H9 (cell line): ENCODE measurements at places on chromosomes 11 and 22. TPM values are rescaled to one million over a fixed set of nuclear protein-coding genes. Genes with fewer than 3 reads are reported as not detected.

- peaks cover 11% of the 10 kb centered on the region; the same call in 1 of the 2 replicates for H3K4me1 ChIP-seq
- H3K27ac ChIP-seq, result no peak overlapping the region
- H3K27me3 ChIP-seq, result no peaks in the 10 kb centered on the region
- no peak overlapping the region for H3K4me3 ChIP-seq
Observed at GRCh38 chr11:12860827-12861226, 148.3 kb upstream of the RASSF10 start.

DNA sequence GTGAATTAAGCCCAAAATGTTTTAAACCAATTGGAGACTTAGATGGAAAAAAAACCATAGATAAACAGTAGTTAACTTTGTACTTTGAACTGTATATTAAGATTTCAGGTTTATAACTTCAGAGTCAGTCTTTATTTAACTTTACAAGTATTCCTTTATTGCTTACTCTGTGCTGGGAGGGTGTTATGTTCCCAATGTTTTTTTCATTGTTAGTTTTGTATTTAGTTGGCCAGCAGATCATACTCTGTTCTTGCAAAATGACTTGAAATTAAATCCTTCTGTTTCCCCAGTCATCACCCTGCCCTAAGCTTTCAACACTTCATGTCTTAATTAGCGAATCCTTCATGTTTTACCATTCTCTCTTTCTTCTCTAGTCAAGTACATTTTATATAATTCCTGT, 25.3 kb downstream of the SIK2 start:
- no peak overlapping the region for H3K27ac ChIP-seq
- no peak overlapping the region for H3K4me3 ChIP-seq
- H3K27me3 ChIP-seq, result no peaks in the 10 kb centered on the region

The SIRT3 gene
- 13.2 and 13.9 TPM in 2 replicates for total RNA-seq

DNA sequence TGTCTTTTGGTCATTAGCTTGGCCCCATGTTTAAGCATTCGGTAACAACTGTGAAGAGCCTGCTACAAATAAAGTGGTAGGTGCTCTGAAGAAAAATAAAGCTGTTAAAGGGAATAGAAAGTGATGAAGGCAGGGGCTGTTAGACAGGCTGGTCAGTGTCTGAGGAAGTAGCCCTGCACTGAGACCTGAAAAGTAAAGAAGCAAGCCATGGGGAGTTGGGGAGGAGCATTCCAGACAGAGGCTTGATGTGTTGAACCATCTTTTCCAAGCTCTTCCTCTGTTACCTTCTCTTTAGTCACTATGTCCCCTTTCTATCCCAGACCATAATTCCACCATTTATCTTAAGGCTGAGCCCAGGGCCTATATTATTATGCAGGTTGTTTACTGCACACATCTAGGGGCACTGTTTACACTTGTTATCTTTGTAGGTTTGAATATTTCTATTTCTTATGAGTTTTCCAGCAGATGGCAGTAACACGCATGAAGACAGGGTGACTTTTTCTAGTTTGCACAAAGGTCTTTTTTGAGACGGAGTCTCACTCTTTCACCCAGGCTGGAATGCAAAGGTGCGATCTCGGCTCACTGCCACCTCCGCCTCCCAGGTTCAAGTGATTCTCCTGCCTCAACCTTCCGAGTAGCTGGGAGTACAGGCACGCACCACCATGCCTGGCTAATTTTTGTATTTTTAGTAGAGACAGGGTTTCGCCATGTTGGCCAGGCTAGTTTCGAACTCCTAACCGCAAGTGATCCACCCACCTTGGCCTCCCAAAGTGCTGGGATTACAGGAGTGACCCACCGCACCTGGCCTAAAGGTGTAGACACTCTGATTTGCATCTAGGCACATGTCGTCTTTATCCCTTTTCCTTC, 23.0 kb downstream of the ZFTA start:
- no peak for DNase-seq
- peaks cover 13% of the 10 kb centered on the region for H3K36me3 ChIP-seq
- H3K27ac ChIP-seq, result no peak overlapping the region
- no peaks in the 10 kb centered on the region for H3K27me3 ChIP-seq
- H3K4me3 ChIP-seq, result no peak overlapping the region
- H3K4me1 ChIP-seq, result peaks cover 4% of the 10 kb centered on the region; the same call in 1 of the 2 replicates

DNA sequence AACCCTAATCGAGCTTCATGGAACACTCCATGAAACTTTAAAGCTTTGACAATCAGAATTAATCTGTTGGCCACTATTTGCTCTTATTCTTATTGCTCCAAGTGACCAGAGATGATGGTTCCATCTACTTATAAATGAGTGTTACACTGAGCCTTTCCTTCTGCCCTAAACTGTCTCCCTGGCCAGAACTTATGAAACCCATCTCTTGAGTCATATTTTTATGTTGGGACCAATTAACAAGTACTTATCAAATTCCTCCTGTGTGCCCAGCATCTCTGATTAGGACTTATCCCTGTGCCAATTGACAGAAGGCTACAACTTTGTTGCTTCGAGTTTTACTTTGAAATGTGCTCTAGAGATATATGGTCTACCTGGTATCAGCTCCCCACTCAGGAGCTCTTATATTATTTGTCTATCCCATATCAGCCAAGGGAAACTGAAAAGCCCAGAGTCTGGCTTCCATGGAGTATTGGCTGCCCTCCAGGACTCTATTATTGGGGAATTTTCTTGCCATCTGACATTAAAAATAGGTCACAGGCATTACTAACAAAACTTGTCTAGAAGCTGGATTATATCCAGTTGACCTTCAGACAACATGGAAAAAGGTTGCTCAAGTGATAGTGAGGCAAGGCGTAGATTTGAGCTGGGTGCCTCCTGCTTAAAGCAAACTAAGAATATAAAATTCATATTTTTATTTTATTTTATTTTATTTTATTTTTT, 8.8 kb downstream of the KREMEN1 start:
- H3K27me3 ChIP-seq, result no peaks in the 10 kb centered on the region
- H3K36me3 ChIP-seq, result no peaks in the 10 kb centered on the region
- H3K27ac ChIP-seq, result no peak overlapping the region
- peaks cover 6% of the 10 kb centered on the region for H3K4me1 ChIP-seq
- no peak for DNase-seq

DNA sequence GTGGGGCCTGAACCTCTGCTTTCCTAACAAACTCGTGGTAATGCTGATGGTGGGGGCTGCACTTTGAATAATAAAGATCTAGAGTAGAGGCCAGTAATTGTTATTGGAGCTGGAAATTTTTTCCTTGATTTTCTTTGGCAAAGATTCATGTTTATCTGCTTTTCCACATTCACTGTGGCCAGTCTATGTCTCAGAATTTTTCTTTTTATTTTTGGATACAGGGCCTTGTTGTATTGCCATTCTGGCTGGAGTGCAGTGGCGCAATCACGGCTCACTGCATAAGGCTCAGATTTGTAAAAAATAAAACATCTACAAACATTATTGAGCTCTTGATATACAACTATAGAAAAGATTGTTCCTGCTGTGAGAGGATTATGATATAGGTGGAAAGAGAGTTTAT, 1.6 kb downstream of the TMEM135 start:
- H3K4me1 ChIP-seq, result peaks cover 3% of the 10 kb centered on the region
- H3K4me3 ChIP-seq, result peak overlapping the region; percentile 95
- no peak for DNase-seq
- no peak overlapping the region for H3K27ac ChIP-seq

The LRRC32 gene
- 0.46 and 0.59 TPM in 2 replicates for total RNA-seq

GRCh38 chr11:9575260-9576240, 2.1 kb downstream of the WEE1 start:
- peaks cover 49% of the 10 kb centered on the region for H3K36me3 ChIP-seq
- peak; percentile 50 for DNase-seq
- peak overlapping the region; percentile 98 for H3K4me3 ChIP-seq
- H3K4me1 ChIP-seq, result no peaks in the 10 kb centered on the region

DNA sequence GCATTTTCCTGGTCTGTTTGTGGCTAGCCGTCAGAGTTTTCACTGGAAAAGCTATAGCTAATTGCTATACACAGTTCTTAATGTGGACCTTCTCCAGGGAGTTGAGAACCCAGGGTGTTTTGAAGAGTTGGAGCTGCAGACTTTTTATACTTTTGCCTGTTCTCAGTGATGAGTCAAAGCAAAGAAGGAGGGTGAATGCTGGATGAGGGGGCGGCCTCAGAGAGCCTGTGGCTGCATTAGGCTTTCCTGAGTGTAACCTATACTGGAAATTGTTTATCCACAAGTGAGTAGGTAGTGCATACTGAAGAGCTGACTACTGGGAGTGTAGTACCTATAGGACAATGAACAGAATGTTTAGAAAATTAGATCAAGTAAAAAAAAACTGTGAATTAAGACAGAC, 79.7 kb upstream of the HORMAD2 start:
- peaks cover 8% of the 10 kb centered on the region for H3K36me3 ChIP-seq
- DNase-seq, result no peak
- H3K27ac ChIP-seq, result no peak overlapping the region
- H3K4me3 ChIP-seq, result no peak overlapping the region
- H3K27me3 ChIP-seq, result no peaks in the 10 kb centered on the region

The MPEG1 gene
- total RNA-seq, result not detected in 2 replicates

The IGSF9B gene
- total RNA-seq, result 25.7 and 26.3 TPM in 2 replicates

The MUC6 gene
- total RNA-seq, result not detected in 2 replicates

DNA sequence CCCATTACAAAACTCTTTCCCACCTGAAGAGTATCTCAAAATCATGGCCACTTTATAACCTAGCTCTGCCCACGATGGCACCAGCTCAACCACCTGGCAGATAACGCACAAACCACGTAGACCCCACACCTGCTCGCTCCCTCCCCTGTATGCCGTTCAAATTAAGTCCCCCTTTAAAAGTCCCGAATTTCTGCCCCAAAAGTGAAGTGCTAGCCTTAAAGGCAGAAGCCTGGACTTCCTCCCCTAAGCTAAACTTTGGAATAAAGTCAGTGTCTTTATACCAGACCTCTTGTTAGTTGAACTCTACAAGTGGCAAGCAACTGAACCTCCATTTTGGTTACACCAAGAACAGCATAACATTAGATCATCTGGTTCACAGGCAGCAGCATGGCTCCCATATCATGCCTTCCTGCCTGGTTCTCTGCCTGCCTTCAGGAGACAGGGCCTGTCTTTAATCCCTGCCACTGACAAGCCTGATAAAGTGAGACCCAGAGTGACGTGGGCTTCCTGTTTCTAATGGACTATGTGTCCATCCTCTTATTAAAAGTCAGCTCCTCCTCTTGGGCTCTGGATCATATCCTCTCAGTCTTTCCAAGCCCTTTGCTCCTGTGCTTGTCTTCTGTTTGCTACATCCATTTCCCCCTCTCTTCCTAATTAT, 32.6 kb upstream of the NNMT start:
- no peak overlapping the region for H3K4me3 ChIP-seq
- no peaks in the 10 kb centered on the region for H3K36me3 ChIP-seq
- no peak overlapping the region for H3K27ac ChIP-seq
- no peak for DNase-seq
- no peaks in the 10 kb centered on the region for H3K4me1 ChIP-seq
- H3K27me3 ChIP-seq, result no peaks in the 10 kb centered on the region

DNA sequence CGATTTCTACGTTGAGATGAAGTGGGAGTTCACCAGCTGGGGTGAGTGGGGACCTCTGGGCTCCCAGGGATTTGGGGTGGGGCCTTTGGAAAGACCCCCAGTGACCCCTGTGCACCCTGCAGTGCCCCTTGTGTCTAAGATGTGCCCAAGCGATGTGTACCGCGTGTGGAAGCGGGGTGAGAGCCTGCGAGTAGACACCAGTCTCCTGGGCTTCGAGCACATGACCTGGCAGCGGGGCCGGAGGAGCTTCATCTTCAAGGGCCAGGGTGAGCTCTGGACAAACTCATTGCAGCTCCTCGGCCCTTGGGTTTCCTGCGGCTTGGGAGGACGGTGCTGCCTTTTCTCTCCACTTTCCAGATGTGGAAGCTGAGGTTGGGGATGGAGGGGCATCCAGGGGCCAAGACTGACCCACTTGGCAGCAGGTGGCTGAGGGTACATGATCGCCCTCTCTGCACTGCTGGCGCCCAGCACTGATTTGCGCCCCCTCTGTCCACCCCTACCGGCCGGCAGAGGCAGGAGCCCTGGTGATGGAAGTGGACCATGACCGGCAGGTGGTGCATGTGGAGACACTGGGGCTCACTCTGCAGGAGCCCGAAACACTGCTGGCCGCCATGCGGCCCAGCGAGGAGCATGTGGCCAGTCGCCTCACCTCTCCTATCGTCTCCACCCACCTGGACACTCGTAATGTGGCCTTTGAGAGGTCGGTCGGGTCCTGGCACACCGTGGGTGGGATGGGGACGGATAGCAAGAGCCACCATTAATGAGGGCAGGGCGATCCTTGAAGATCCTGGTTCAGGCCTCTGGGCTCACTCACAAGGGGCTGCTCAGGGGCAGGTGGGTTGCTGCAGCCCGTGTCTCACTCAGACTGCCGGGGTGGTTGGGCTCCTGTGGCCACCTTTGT, 2.6 kb downstream of the ANKRD13D start:
- H3K27me3 ChIP-seq, result no peaks in the 10 kb centered on the region
- DNase-seq, result no peak

DNA sequence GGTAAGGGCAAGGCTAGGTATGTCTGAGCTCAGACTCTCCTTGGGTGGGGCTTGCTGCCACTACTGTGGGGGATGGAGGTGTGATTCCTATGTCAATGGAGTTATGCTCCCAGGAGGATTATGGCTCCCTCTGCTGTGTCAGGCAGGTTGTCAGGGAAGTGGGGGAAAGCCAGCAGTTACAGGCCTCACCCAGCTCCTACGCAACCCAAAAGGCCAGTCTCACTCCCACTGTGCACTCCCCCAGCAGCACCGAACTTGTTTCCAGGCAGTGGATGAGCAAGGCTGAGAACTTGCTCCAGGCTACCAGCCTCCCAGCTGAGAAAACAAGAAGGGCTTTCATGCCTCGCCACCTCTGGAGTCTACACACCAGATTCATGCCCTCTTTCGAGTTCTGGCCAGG, 18.2 kb downstream of the C11orf91 start:
- no peaks in the 10 kb centered on the region for H3K36me3 ChIP-seq
- DNase-seq, result no peak
- peaks cover 12% of the 10 kb centered on the region; the same call in 1 of the 2 replicates for H3K4me1 ChIP-seq

The MS4A14 gene
- not detected in 2 replicates for total RNA-seq

GRCh38 chr11:63945477-63946163, 6.8 kb downstream of the NAA40 start:
- no peaks in the 10 kb centered on the region for H3K4me1 ChIP-seq
- H3K27ac ChIP-seq, result no peak overlapping the region
- peak; percentile 73 for DNase-seq
- H3K4me3 ChIP-seq, result no peak overlapping the region
- no peaks in the 10 kb centered on the region for H3K27me3 ChIP-seq

The ENTHD1 gene
- not detected in 2 replicates for total RNA-seq

- no peaks in the 10 kb centered on the region for H3K4me1 ChIP-seq
- H3K4me3 ChIP-seq, result no peak overlapping the region
- no peak overlapping the region for H3K27ac ChIP-seq
Observed at GRCh38 chr22:46657996-46658947, 38.1 kb downstream of the GRAMD4 start.

The P2RX6 gene
- not detected in 2 replicates for total RNA-seq

DNA sequence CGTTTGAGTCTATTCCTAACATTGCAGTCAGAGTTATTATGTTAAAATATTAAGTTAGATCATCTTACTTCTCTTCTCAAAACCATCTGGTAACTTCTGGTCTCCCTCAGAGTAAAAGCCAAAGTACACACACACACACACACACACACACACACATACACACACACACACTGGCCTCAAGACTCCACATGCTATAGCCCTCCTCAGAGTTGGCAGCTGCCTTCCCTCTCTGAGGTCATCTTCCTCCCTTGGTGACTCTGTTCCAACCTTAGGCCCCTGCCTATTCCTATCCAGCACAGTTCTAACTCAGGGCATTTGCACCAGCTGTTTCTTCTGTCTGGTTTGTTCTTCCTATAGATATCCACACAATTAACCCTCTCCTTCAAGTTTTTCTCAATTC, 272.0 kb upstream of the SESN3 start:
- H3K36me3 ChIP-seq, result no peaks in the 10 kb centered on the region
- H3K27me3 ChIP-seq, result no peaks in the 10 kb centered on the region
- H3K4me1 ChIP-seq, result peaks cover 5% of the 10 kb centered on the region; the same call in 1 of the 2 replicates

GRCh38 chr11:104096900-104097299, 60.5 kb downstream of the DDI1 start:
- H3K27me3 ChIP-seq, result no peaks in the 10 kb centered on the region
- no peaks in the 10 kb centered on the region for H3K4me1 ChIP-seq
- DNase-seq, result no peak
- H3K4me3 ChIP-seq, result no peak overlapping the region
- no peak overlapping the region for H3K27ac ChIP-seq
- no peaks in the 10 kb centered on the region for H3K36me3 ChIP-seq

The TBC1D22A gene
- total RNA-seq, result 19.3 and 20.8 TPM in 2 replicates
